ENCODE measurements at places on chromosomes 11 and 22. TPM values are rescaled to one million over a fixed set of nuclear protein-coding genes. Genes with fewer than 3 reads are reported as not detected.

DNA sequence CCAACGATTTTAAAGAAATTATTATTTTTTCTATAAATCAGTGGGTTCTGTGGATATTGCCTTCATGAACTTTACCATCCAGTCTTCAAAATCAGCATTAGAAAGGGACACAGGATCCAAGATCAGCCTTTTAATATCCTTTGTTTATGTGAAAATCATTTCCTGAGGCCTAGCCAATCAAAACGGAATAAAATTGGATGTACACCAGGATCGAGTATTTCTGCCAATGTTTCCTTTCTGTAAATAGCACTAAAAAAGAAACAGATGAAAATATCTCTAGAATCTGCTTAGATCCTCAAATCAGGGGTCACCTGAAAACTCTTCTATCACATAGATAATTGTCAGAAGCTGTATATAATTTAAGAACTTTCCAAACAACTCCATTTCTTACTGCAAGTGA is 1598.5 kb downstream of the LRRC4C start:
- no peaks in the 10 kb centered on the region for H3K27me3 ChIP-seq
- H3K4me3 ChIP-seq: no peak overlapping the region
- no peaks in the 10 kb centered on the region for H3K4me1 ChIP-seq
- H3K27ac ChIP-seq: no peak overlapping the region

- H3K27me3 ChIP-seq: no peaks in the 10 kb centered on the region
- H3K4me1 ChIP-seq: peaks cover 65% of the 10 kb centered on the region
- no peak overlapping the region for H3K4me3 ChIP-seq
These were observed 6.8 kb downstream of the BID start for GRCh38 chr22:17767233-17768065.

- DNase-seq: no peak
- H3K27ac ChIP-seq: no peak overlapping the region
- H3K36me3 ChIP-seq: no peaks in the 10 kb centered on the region
These were observed 165.4 kb downstream of the FEZ1 start for GRCh38 chr11:125330462-125331325.

DNA sequence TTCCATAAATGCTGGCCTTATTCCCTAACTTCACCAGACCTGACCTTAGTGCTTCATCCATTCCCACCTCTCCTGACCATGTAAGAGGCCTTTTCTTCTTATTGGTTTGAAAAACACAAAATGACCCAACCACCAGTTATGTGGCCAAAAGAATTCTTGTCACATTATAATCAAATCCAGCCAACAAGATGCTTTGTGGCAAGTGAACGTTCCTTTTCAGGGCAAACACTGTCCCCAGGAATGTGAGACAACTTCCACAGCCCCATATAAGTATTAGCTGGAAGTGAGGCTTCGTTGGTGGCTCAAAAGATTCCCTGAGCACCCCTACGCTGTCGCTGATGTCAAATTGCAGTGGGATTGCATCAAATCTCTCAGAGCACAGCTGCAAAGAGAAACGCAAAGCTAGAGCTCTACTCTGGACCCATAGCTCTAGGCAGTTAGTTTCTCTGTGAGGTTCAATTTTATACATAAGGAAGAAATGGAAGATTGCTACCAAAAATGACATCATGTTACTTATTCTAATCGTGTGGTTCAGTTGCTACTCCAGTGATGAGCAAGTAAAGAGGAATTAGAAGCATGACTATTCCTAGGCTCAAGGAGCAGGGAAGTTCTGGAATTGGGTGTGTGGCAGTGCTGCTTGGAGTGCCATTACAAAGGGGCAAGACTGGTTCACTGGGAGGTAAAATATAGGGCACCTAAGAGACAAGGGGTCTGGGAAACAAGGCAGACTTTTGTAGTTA is 26.1 kb downstream of the GLYATL1 start:
- no peak overlapping the region for H3K4me3 ChIP-seq
- H3K27me3 ChIP-seq: no peaks in the 10 kb centered on the region
- no peak for DNase-seq
- no peak overlapping the region for H3K27ac ChIP-seq
- no peaks in the 10 kb centered on the region for H3K36me3 ChIP-seq
- H3K4me1 ChIP-seq: no peaks in the 10 kb centered on the region

DNA sequence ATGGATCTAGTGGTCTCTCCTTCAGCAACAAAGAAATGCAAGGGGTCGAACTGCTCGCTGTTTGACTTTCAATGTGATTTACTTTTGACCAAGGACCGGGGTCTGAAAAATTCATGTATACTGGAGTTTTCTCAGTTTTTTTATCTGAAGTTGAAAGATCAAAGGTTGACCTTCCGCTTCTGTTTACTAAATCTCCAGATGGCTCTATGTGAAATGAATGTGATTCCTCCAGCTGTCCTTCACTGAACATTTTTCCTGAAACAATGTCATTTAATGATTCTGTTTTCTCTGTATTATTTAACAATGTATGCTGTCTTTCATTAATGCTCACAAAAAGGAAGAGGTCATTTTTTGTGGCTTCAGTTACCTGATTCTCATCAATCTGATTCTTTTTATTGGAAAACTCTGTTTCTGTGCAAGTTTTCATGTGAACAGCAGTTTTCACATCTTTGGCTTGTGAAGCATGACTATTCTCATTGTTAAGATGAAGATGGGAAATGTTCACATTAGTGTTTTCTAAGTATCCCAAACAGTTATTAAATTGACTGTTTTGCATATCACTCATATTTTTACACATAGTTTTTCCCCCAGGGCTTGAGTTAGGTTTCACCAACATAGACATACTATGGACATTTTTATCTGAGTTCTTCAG is 30.0 kb downstream of the EIF3M start:
- H3K27me3 ChIP-seq: no peaks in the 10 kb centered on the region
- H3K4me3 ChIP-seq: no peak overlapping the region
- no peaks in the 10 kb centered on the region for H3K36me3 ChIP-seq
- no peak overlapping the region for H3K27ac ChIP-seq
- DNase-seq: no peak
- no peaks in the 10 kb centered on the region for H3K4me1 ChIP-seq

GRCh38 chr11:69572861-69573260 is 68.1 kb upstream of the CCND1 start:
- no peaks in the 10 kb centered on the region for H3K36me3 ChIP-seq
- no peak overlapping the region for H3K4me3 ChIP-seq
- peaks cover 12% of the 10 kb centered on the region for H3K4me1 ChIP-seq

GRCh38 chr11:35088676-35089075 is 50.3 kb upstream of the CD44 start:
- H3K4me3 ChIP-seq: no peak overlapping the region
- peaks cover 30% of the 10 kb centered on the region for H3K4me1 ChIP-seq
- no peaks in the 10 kb centered on the region for H3K36me3 ChIP-seq
- H3K27me3 ChIP-seq: no peaks in the 10 kb centered on the region
- DNase-seq: no peak
- peak overlapping the region; percentile 52 for H3K27ac ChIP-seq

- DNase-seq: no peak
- H3K36me3 ChIP-seq: no peaks in the 10 kb centered on the region
- no peak overlapping the region for H3K4me3 ChIP-seq
These were observed 25.1 kb downstream of the PRDM11 start for GRCh38 chr11:45171550-45171949.

- no peak overlapping the region for H3K27ac ChIP-seq
- H3K27me3 ChIP-seq: no peaks in the 10 kb centered on the region
- H3K4me1 ChIP-seq: no peaks in the 10 kb centered on the region
- H3K4me3 ChIP-seq: no peak overlapping the region
- DNase-seq: no peak
These were observed 9.1 kb downstream of the TST start for GRCh38 chr22:37010174-37010573.

- H3K36me3 ChIP-seq: peaks cover 21% of the 10 kb centered on the region
- H3K27me3 ChIP-seq: no peaks in the 10 kb centered on the region
- H3K4me1 ChIP-seq: no peaks in the 10 kb centered on the region
- H3K4me3 ChIP-seq: no peak overlapping the region
These were observed 17.5 kb downstream of the CDC45 start for GRCh38 chr22:19497245-19497644.

DNA sequence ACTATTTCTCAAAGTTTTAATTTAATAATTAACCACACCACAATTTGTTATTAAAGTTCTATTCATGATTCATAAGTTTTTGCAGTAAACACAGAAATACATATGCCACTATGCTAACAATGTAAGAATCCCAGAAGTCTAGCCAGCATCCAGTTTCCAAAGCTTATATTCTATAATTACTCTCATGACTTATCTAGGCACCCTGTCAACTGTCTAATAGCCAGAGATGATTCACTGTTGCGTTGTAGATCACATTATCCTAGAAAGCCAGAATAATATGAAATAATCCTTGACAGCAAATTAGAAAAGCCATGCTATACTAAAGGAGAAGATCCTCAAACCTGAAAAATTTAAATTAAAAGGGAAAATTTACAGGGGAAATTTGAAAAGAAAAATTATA is 141.0 kb downstream of the SOX6 start:
- H3K27me3 ChIP-seq: no peaks in the 10 kb centered on the region
- H3K27ac ChIP-seq: no peak overlapping the region
- H3K36me3 ChIP-seq: no peaks in the 10 kb centered on the region

DNA sequence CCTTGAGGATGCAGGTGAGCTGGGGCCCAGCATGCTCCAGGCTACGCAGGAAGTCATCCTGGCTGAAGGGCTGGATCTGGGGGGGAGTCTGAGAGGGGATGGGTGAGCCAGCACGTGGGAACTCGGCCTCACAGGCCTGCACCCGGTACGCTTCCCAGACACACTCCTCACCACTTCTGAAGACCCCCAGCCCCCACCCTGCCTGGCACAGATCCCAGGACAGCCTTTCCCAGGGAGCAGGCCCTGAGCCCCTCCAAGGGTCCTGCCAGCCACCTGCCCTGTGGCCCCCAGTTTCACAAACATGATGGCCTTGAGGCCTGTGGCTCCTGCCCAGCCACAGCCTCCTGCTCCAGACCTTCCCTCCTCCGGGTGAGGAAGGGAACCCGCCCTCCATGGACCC is 5.6 kb upstream of the PLXNB2 start:
- no peak for DNase-seq
- peaks cover 4% of the 10 kb centered on the region for H3K36me3 ChIP-seq
- peaks cover 45% of the 10 kb centered on the region for H3K4me1 ChIP-seq
- no peak overlapping the region for H3K27ac ChIP-seq

The DCHS1 gene
- polyA plus RNA-seq: 0.01 TPM

The AASDHPPT gene
- polyA plus RNA-seq: 47.3 TPM

The ST14 gene
- polyA plus RNA-seq: 23.6 TPM

The RNF26 gene
- 27.6 TPM for polyA plus RNA-seq
